ENCODE measurements at places on chromosomes 5 and 9.

DNA sequence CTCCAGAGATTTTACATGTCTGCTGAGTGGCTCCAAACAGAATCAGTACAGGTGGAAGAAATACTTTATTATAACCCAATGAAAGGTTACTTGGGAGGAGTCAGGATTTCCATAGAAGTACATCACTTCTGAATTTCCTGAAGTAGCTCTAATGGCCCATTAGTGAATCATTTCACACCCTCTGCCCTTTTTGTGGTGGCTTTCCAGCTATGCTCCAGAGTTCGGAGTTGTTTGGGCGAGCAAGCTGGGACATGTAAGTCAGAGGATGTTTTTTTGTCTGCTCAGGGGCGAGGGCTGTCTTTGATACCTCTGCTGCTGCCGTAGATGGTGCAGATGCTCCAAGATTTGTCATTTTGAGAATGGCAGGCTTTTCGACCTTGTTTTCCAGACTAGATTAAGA lies 226.1 kb downstream of the GOLPH3 start:
- DNase-seq = no peak

DNA sequence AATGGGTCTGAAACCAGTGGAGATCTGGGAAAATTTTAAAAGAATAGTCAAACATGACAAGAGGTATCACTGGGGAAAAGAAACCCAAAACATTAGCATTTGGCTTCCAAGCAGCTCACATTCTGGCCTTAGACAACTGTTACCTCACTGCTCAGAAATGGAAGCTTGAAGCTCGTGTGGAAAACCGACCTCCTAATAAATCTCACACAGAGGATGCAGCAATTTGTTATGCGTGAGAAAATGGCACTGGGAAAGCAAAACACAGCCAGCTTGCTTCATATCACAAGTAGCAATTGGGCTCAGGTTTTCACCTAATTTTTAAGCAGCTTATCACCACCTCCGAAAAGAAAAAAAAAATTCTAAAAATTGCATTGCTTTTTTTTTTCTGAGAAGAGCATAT lies 103.3 kb upstream of the TAS2R1 start:
- DNase-seq = no peak

DNA sequence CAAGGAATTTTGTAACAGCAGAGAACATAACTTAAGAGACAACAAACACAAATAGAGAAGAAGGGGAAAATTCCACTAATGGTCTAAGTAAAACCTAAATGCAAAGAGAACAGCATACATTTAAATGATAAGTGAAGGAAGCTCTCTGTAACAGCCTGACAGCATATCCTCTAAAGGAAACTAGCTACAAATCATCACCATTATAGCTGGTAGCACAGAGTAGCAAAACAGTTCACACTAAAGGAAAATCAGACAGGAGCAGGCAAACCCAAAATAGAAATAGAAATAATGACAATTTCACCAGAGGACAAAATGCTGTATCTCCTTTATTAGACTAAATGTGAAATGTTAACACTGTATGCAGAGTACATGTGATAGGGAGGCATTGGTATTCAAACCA lies 532.8 kb downstream of the PTPRD start:
- no peak for DNase-seq

DNA sequence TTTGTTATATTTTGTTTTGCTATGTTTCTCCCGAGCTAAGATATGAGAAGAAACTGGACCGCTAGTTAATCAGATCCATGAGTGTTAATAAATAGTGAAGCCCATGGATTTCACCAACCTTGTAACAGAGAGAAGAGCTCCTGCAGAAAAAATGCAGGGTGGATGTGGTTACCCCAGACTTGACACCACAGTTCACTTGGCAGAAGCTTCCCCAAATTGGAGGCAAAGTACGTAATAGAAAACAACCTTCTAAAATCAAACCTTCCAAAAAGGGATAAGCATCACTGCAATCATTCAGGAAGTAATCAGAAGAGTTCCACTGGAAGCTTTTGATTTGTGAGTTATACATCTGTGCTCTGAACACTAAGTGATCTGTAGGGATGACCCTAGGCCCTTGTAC lies 267.5 kb downstream of the ACTL7B start:
- DNase-seq = no peak

GRCh38 chr9:137293094-137293481 lies 9.0 kb downstream of the NRARP start:
- DNase-seq = peak; percentile 34

DNA sequence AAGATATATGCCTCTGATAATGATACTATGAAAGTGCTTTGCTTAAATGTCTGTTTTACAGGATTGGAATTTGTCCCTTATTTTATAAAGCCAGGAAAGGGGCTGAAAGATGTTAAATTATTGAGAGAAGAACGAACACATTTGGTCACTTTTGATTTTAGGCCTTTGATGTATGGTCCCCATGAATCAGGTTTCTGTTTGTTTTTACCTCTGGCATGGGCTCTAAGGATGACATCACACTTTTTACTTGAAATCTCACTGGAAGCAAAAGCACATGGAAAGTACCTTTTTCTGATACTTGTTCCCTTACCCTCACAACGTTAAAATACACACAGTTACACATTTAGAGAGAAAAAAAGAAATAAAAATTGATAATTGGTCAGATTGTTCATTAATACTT lies 6.9 kb downstream of the OTULIN start:
- no peak for DNase-seq

All from H9 (cell line).